EL (cell line): ENCODE measurements at places on chromosomes 3 and 15.

- DNase-seq: no peak
These were observed 24.9 kb downstream of the GYG1 start for GRCh38 chr3:149016242-149016641.

GRCh38 chr3:152742368-152743347, 92.3 kb upstream of the P2RY1 start:
- no peak for DNase-seq

GRCh38 chr3:13013151-13013561, 60.1 kb downstream of the IQSEC1 start:
- no peak for DNase-seq

DNA sequence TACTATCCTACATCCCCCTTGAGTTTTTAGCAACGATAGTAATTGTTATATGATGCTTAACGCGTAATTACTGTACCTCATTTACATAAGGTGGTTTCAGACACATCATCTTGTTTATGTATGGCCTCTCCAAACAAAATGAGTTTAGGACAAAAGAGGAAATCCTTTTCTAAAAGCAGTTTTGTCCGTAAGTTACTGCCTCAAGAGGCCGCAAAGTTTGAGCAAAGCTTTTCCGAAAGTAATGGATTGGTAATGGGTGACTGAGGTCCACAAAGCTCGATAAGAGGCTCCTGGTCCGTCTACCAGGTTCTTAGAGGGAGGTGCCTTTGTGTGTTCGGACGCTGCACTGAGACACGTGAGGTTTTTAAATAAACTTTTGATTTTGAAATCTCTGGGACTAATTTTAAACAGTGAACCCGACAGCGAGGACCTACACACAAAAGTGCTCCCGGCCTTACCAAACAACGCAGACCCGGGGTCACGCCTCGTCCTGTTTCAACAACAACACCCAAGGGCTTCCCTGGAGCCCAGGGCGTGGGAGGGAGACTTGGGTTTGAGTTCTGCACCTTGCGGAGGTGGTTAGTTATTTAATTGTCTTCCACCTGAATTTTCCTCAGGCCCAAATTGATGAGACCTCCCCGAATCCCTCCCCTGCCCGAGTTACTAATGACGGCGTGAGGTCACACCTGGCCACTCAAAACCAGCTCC, 456 bp upstream of the C15orf61 start:
- DNase-seq: no peak

GRCh38 chr3:197527569-197527968, 28.2 kb downstream of the BDH1 start:
- DNase-seq: no peak
